ENCODE measurements at places on chromosomes 13 and 19.

GRCh38 chr19:20273376-20273775 is 106.4 kb downstream of the ZNF486 start:
- DNase-seq: no peak

- DNase-seq: no peak
These were observed 3.4 kb downstream of the POSTN start for GRCh38 chr13:37595162-37595561.

GRCh38 chr13:59398127-59398526 is 765.6 kb downstream of the DIAPH3 start:
- DNase-seq: no peak

- no peak for DNase-seq
These were observed 22.5 kb downstream of the CCDC8 start for GRCh38 chr19:46390866-46391265.

DNA sequence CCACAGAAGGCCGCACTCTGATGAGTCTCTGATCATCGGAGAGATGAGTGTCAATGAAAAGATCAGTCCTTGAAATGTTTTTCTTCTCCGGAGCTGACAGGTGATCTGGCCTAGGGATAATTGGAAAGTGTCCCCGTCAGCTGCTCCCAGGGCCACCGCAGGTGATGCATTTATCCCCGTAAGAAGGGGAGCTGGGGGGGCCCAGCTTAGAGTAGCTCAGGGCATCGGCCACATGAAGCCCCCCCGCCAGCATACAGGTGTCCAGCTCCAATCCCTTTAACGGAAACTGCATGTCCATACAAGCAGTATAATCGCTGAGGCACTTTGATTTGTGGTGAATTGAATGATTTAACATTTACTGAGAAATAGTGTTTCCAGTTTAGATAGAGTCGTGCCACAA is 27.7 kb downstream of the ATP4B start:
- DNase-seq: no peak

GRCh38 chr19:29571181-29571580 is 34.9 kb upstream of the POP4 start:
- no peak for DNase-seq

- peak; percentile 28 for DNase-seq
These were observed 138.2 kb downstream of the CRYL1 start for GRCh38 chr13:20387441-20387971.

GRCh38 chr19:2051773-2052704 is 995 bp upstream of the MKNK2 start:
- DNase-seq: peak; percentile 74

GRCh38 chr19:14514215-14514863 is 3.9 kb downstream of the DNAJB1 start:
- no peak for DNase-seq

DNA sequence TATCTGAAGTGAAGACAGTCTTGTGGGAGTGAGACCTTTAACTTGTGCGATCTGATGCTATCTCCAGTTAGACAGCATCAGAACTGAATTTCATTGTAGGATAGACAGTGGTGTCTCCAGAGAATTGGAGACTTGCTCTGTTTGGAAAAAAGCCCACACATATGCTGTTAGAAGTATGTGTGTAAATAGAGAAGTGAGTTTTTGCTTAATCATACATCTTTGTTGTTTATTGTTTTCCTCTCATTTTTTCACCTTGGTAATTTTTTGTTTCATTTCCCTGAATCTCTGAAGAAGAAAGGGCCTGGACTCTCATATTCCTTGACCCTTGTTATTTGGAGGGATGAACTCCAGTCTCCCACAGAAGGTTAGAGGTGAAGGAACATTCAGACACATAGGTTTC is 21.8 kb downstream of the FPR3 start:
- DNase-seq: no peak

GRCh38 chr19:55156202-55157063 is 1.1 kb downstream of the TNNI3 start:
- DNase-seq: no peak

DNA sequence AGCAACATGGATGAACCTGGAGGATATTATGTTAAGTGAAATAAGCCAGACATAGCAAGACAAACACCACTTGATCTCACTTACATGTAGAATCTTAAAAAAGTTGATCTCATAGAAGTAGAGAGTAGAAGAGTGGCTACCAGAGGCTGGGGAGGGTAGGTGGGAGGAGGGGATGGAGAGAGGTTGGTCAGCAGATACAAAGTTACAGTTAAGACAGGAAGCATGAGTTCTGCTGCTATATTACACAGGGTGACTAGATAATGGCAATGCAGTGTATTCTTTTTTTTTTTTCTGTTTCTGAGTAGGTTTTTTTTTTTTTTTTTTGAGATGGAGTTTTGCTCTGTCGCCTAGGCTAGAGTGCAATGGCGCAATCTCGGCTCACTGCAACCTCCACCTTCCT is 15.2 kb upstream of the THSD1 start:
- DNase-seq: no peak

GRCh38 chr13:76711550-76712182 is 174.5 kb downstream of the KCTD12 start:
- no peak for DNase-seq

- no peak for DNase-seq
These were observed 1338.8 kb upstream of the MIR17HG start for GRCh38 chr13:90008707-90009149.

DNA sequence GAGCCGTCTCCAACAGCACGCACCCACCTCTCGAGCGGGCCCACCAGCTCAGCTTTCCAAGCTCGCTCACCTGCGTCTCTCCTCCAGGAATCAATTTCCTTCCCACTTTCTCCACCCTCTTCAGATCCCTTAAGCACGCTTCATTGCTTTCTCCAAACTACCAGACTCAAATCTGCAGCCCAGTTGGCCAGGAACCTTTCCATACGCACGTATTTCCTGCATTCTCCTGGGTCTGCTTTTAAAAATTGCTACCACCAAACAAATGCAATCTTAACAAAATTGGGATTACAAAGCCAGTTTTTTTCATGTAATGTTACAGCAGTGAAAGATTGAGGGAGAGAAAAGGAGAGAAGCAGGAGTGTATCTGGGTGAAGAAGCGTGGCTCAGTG is 1.5 kb downstream of the ENOX1 start:
- DNase-seq: no peak

GRCh38 chr19:50537306-50537685 is 23.6 kb upstream of the ASPDH start:
- DNase-seq: no peak

GRCh38 chr19:6056801-6057650 is 53.3 kb downstream of the RFX2 start:
- no peak for DNase-seq

DNA sequence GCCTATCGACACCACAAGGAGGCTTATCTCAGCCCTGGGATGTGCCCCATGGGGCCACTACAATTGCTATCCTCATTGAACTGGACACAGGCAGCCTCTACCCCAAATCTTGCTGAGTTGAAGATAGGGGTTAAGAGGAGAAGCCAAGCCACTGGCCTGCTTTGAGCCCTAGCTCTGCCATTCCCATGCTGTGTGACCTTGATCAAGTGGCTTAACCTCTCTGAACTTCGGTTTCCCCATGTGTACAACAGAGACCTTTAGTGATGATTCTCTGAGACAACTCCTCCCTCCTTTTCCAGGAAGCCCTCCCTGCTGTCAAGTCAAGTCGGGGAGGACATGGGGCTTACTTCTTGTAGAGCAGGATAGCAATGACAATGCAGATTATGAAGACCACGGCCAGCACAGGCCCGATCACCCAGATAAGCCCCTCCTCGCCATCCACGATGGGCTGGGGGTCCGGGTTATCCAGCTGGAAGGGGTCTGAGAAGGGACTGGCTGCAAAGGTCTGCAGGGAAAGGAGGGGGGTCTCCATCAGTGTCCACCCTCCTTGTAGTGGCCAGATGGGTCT is 121.6 kb downstream of the PTPRS start:
- no peak for DNase-seq

GRCh38 chr13:29693275-29693945 is 97.9 kb upstream of the SLC7A1 start:
- no peak for DNase-seq

- DNase-seq: no peak
These were observed 12.0 kb upstream of the CRTC1 start for GRCh38 chr19:18671303-18672043.

DNA sequence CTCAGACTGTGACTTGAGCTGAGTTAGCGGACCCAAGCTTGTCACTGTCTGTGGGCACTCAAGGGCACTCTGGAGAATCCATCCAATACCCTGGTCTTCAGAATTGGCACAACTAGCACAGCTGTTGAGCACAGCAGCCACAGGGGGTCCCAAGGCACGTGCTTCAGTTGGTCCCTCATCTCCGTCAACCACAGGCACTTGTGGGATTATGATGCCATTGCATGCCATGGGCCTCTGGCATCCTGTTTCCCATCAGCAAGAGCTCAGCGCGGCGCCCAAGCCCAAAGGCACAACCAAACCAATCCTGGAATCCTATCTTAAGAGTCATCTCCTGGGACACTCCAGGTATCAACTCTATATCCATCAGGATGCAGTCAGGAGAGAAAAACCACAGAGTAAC is 3.7 kb upstream of the B3GNT8 start:
- DNase-seq: no peak

DNA sequence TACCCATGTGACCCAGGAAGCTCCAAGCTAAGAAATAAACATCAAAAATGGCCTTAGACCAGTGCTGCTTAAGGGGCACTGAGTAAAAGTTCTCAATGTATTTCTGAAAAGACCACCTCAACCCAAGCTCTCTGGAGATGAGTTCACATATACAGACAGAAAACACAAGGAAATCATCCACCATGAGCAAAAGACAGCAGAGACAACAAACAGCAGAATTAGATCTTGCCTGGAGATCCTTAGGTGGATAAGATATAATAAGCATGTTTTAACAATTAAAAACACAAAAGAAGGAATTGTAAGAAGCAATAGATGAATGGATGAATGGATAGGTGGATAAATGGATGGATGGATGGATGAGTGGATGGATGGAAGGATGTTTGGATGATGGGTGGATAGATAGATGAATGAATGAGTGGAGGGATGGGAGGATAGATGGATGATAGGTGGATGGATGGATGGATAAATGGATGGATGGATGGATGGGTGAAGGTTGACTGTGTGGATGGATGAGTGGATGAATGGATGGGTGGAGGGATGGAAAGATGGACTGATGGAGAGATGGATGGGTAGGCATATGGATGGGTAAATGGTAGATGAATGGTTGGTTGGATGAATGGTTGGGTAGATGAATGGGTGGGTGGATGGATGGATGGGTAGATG is 9.6 kb upstream of the NMRK2 start:
- no peak for DNase-seq

- no peak for DNase-seq
These were observed 60.5 kb downstream of the SPATA13 start for GRCh38 chr13:24221007-24221406.

DNA sequence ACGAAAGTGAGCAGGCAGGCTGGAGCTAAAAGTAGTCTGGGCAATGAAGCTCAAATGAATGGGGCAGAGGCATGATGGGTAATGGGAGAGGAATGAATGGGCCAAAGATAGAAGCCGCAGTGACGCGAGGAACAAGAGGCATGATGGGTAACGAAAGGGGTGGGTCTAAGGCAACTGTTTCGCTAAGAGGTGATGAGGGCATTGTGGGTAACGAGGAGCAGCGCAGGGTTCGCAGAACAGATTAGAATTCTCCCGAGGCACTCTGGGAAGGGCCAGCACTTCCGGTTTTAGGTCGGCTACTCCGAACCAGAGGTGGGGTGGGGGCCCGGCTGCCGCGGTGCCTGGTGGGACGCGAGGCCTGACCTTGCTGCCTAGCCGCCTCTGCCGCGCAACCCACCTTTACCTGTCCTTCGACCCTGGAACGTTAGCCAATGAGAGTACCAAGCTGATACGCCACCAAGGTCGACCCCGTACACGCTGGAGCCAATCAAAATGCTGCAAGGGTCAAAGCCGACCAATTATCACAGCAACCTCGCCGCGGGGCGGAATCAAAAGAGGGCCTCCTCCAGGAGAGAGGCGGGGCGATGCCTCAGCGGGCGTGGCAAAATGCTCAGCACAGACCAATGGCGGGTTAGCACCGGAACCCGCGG is 563 bp upstream of the TOMM40 start:
- peak; percentile 100 for DNase-seq

- DNase-seq: no peak
These were observed 39.4 kb downstream of the CELF5 start for GRCh38 chr19:3263866-3264265.

DNA sequence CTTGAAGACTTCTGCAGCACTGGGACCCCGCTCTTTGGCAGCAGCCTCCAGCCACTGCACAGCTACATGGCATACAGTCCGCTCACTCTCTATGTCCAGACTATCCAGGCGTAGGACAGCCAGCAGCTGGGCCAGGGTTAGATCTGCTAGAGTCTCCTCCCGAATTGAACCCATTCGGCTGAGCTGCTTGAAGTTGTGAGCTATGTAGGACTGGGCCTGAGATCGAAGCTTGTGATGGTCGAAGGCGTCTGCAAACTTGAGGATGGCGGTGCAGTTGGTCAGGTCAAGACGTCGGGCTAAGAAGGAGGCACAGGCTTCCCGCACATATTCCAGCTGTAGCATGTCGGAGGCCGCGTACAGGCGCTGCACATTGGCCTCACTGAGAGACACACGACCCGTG is 900 bp downstream of the KBTBD7 start:
- DNase-seq: no peak

- DNase-seq: no peak
These were observed 5.4 kb downstream of the SMAD9 start for GRCh38 chr13:36914648-36915047.

- DNase-seq: no peak
These were observed 23.0 kb downstream of the MIR17HG start for GRCh38 chr13:91370501-91370900.

GRCh38 chr19:10288662-10289166 is 1.0 kb upstream of the ICAM5 start:
- no peak for DNase-seq

DNA sequence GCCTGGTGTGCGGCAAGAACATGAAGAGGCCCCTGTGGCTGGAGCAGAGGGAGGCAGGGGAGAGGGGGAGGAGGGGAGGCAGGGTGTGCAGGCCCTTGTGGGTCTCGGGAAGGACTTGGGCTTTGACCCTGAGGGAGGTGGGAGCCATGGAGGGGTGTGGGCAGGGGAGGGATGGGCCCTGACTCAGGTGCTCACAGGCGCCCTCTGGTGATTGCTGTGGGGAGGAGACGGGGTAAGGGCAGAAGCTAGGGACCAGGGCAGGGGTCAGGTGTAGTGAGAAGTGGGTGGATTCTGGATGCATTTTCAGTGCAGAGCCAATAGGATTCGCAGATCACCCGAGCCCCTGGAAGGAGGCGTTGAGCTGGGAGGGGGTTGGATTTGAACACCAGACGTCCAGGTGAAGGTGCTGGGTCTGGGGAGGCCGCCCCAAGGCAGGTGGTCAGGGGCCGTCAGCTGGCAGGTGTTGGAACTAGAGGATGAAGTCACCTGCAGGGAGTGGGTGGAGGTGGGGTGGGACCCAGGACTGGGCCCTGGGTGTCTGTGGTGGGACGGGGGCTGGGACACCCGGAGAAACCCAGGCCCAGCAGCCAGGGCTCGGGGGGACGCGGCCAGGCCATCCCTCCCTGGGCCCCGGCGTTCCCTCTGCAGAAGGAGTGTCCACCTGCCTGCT is 185.4 kb downstream of the KDM4B start:
- DNase-seq: no peak

- no peak for DNase-seq
These were observed 9.9 kb downstream of the GRIK5 start for GRCh38 chr19:42060117-42060516.

GRCh38 chr13:112839356-112840105 is 129.5 kb upstream of the MCF2L start:
- DNase-seq: no peak
